ENCODE measurements at places on chromosomes 4 and X. TPM values are rescaled to one million over a fixed set of nuclear protein-coding genes. Genes with fewer than 3 reads are reported as not detected.

GRCh38 chr4:38943343-38943742 lies 75.7 kb downstream of the FAM114A1 start:
- peak; percentile 59 for DNase-seq

DNA sequence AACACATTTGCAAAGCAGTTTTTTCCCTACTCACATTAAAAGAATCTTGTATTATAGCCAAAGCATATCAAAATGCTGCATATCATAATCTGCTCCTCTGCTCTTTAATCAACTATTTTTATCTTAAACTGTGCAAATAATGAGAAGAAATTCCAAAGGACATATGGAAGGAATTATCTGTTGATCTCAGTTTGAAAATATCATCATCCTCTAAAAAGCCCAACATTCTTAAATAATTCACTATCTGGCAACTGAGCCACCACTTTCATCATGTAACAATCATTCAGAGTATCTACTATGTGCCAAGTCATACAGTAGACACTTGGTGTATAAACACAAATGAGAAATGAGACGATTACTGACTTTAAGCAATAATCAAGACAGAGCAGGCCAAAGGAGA lies 63.0 kb downstream of the PRSS12 start:
- no peak for DNase-seq

GRCh38 chr4:64417974-64418373 lies 8.7 kb upstream of the TECRL start:
- DNase-seq = no peak

HSPA4L gene
- 14.7 TPM for total RNA-seq

DNA sequence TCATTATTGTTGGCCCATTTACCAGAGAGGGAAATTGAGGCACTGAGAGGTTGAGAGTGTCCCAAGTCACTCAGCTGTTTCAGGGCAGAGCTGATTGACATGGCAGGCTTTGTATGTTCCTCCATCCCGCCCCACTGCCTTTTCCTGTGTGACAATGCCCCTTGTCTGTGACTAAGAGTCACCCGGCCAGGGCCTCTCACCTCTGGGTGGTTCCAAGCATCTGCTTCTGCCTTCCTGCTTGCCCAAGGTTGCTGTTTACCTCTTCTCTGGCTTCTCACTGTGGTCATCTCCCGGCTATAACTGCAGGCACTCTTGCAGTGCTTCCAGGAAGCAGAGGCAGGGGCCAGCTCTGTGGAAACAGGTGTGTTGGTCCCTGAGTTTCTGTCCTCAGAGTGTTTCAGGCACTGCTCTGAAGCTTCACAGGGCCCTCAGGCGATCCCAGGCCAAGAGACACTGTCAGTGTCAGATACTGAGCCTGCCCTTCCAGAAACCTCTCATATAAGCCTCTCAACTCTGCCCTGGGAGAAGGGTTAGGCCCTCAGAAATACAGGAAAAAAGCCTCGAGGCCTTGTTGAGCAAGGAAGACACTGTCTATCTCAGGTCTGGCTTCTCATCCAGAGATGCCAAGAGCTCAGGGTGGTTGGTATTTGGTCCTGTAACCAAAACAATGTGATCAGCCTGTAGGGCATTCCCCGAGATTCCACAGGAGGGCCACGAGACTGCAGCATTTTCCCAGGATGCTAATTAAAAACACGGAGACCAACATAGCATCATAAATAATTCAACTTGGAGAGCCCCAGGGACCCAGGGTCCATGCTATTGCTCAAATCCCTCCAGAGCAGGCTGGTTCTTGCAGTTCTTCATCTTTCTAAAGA lies 42.0 kb upstream of the PROM1 start:
- no peak for DNase-seq

OCRL gene
- total RNA-seq = 34.3 TPM

TRMT2B gene
- total RNA-seq = 5.1 TPM

- DNase-seq = peak; percentile 17
These were observed 111.6 kb upstream of the PTPN13 start for GRCh38 chr4:86482306-86483172.

DNA sequence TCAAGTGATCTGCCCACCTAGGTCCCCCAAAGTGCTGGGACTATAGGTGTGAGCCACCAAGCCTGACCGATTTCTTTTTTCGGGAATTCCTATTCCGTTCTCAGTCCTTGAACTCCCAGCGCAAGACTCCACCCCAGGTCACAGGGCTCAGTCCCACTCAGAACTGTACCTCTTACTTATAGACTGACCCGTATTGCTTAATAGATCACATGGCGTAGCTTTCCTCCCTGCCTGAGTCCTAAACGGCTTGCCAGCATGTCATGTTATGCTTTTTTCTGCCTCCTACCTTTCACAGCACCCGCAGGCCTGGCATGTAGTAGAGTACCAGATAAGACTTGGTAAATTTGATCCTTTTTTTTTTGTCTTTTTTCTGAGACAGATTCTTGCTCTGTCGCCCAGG lies 22.4 kb downstream of the SAT1 start:
- DNase-seq = no peak

ZNF630 gene
- total RNA-seq = 2.8 TPM

DNA sequence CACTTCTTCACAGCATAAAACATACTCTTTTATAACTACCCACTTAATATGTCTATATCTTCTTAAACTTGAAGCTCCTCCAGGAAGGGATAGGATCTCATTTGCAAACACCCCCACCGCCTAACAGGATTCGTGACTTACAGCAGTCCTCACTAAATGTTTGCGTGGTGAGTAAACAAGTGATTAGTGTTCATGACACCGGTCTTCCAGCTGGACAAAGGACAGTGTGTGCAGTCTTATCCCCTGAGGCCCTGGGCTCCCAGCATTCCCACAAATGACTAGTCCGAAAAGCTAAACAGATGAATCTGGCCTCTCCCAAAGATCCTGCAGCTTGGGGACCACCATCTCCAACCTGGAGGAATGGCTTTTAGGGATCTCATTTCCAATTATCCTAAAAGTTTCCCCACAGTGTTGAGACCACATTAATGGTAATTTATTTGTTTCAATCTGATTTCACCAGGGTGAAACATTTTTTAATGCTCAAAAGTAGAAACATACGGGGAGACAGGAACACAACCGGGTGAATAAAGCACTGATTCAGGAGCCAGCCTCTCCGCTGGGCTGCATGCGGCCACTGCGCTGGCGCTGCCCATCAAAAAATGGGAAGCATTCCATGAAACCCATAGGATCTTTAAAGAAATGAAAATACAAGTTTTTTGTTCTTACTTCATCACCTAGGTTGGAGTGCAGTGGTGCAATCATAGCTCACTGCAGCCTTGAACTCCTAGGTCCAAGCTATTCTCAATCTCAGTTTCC lies 69.2 kb downstream of the HADH start:
- no peak for DNase-seq

DNA sequence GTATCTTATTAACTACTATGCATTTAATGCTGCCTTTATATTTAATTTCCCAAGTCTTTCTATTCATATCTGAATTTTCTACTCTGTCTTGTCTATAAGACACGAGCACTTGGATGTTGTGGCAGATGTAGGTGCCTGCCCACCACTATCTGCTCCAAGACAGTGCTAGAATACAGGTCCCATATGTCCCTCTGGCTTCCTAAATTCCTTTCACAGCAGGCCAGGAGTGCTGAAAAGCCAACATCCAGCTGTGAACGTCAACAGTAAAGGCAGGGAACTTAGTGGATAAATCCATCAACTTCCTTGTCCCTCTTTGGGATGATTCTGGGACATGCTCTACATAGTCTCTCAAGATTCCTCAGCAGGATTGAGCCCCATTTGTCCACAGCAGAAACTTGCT lies 245.1 kb upstream of the ETNPPL start:
- no peak for DNase-seq

FHDC1 gene
- total RNA-seq = 42.0 TPM

RENBP gene
- 16.1 TPM for total RNA-seq

DNA sequence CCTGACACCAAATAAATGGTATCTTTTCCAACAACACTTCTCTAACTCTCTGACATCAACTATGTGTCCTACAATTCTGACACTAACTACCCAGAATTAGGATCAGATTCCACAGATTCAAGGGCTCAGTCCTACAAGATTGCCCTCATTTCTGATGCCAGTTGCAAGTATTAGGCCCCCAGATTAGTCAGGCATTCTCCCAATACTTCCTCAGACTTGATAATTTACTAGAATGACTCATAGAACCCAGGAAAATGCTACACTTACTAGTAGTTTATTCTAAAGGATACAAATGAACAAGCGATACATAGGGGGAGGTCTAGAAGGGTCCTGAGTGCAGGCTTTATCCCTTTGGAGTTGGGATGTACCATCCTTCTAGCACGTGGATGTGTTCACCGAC lies 8.5 kb downstream of the TIGD2 start:
- DNase-seq = no peak

DNA sequence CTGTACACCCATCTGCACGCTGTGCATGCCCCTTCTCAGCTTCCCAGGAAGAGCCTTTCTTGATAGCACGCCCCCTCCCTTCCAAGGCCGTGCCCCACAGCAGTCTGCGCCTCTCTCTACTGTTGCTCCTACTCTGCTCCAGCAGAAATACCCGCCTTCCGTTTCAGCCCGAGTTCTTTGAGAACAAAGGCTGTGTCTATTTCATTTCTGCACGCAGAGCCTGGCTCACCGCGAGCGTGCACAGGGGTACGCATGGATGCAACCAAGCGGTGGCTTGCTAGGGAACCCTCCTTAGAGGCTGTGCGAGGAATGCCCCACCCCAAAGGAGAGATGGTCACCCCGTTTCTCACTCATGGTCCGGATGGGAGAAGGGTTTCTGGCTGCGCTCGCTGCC lies 485 bp downstream of the AADAT start:
- peak; percentile 54 for DNase-seq

HSFX2 gene
- 1.0 TPM for total RNA-seq

DNA sequence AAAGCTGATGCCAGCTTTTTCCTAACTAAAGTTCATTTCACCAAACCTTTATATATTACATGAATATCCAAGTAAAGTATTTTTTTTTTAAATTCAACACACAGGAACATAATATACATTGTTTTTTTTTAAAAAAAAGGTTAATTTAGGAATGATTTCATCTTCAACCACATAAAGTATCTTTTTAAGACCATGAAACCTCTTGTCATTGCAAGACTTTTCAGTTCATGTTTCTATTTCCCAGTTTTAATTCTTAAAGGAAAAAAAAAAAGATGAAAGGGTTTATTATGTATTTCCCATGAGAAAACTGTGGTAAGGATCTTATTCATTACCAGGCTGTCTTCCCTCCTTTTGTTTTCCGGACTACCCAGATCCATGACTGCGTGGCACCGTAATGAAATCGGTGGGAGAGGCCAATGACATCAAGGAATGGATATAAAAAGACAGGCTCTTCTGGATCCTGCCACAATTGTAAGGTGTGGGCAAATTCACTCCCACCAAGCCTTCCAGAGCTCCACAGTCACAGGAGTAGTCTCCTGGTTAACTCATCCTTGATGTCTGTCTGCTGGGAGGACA lies 84.7 kb upstream of the CBR4 start:
- DNase-seq = no peak

ADH1A gene
- total RNA-seq = not detected

DNA sequence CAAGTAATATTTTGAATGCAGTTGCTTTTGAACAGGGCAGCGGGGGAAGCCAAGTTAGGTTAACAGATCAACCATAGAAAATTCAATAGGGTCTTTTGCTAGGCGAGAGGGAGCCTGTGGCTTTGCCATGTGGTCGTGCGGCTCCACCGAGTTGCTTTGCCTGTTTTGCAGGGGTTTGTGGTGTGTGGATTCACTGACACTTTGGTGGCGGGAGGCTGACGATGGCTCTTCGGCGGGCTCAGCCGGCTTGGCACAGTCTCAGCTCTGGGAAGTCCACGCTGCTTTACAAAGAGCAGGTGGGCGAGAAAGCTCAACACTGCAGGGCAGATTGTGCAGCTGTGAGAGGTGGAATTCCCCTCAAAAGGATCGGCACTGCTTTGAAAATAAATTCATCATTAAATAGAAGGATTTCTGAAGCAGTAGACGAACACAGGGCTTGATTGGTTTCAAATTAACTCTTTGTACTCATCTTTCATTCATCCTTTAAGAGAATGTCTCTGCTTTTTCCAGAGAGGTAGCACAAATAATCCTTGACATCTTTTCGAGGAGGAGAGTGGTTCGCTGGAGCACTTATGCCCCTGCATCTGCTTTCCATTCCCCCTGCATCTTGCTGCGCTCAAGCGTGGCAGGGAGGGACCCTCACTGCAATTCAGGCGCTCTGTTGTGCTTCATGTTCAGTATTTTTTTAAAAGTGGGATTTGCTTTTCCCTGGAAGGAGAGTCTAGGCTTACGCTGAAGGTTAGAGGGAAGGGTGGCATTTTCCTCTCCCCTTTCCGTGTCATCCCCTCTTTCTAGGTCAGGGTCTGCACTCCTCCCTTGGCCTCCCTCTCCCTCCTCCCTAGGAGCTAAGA lies 201.8 kb upstream of the LEF1 start:
- DNase-seq = no peak

GRIPAP1 gene
- total RNA-seq = 129 TPM

DNA sequence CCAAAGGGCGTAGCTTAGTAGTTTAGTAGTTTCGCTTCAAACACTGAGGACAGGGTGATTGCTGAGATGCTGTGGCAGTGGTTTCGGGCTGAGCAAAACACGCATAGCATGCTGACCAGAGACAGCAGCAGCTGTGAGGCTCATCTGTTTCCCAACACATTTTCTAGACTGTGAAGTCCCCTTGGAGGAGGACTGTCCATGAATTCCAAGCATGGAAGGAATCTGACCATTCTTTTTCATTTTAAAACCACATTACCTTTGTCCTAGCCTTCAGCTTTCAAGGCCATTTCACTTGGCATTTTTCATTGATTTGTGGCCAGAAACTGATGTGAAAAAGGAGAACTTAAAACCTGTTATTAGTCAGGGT lies 240.9 kb downstream of the PALLD start:
- DNase-seq = no peak

DNA sequence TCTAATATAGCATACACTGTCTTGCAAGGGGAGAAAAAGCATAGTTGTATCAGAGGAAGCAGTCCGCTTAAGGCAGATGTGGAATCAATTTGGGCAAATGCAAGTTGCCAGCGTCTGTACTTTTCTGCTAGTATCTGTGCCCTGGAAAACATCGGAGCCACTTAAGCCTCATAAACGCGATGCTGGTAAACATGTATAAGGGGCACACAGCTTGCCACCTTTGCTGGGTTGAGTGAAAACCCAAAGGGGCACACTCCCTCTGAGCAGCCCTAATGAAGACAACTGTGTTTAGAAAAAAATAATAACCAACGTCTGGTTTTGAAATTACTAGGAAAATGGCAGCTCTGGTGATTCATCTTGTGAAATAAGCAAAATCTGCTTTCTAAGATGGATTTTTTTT lies 24.3 kb downstream of the SMIM20 start:
- no peak for DNase-seq

DNA sequence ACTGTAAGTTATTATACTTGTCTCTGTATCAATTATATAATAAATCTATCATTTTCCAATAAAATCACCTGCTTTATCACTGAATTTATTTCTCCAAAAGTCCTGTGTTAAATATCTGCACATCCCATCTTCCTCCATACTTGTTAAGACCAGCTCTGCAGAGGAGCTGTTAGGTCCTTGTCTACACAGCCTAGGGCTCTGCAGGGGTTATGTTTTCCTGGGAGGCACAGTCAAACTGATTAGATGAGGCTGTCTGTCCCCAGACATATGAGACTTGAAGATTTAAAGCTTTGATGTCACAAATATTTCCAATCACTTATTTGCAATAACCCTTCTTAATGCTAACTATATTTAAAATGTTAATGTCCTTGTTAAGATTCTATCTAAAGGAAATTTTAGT lies 446.8 kb downstream of the TRAM1L1 start:
- DNase-seq = no peak

All from glutamatergic neuron (in vitro differentiated cells).